ENCODE measurements at places on chromosomes 13 and 19.

GRCh38 chr19:52351512-52351911 lies 15.5 kb downstream of the ZNF610 start:
- no peak for DNase-seq

DNA sequence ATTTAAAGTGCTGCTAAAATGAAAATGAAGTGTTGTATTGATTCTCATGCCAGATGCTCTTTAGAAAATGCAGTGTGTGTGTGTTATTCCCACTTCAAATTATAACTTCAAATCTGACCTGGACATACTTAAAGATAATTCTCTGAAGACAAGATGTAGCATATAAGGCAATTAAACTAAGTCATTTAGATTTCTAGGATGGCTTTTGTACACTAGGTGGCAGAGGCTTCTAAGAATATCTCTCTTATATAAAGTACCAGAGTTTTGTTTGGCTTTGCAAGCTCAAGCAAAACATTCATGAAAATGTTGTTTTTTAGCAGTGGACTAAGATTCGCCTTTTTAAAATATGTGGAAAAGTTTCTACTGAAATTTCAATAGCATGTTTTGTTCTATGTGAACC lies 407.2 kb downstream of the GPC5 start:
- DNase-seq, result no peak

DNA sequence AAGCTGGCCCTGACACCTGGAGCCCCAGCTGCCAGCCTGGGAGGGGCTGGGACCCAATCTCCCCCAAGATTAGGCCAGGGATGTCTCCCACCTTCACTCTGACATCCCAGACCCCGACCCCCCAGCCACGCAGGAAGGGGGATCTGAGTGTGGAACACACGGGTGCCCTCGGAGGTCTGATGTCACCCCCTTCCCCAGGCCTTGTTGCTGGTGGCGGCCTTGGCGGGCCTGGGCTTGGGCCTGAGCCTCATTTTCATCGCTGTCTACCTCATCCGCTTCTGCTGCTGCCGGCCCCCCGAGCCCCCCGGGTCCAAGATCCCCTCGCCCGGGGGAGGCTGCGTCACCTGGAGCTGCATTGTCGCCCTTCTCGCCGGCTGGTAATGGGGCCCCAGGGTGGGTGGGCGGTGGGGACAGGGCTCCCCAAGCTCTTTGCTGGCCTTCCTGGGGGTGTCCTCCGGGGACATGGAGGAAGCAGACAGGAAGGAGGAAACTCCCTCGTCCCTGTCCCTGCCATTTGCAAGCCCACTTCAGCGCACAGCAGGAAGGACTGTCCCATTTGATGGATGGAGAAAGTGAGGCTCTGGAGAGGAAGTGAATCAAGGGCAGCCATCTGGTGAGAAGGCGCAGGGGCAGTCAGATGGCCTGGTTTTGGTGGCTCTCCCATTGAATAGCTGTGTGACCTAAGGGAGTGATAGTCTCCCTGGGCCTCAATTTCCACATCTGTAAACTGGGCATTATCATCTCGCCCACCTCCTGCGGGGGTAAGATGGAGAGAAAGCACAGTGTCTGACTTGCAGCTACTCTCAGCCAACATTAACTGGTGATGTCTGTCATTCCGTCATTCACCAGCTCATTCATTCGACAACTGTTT lies 3.9 kb downstream of the TTYH1 start:
- no peak for DNase-seq

DNA sequence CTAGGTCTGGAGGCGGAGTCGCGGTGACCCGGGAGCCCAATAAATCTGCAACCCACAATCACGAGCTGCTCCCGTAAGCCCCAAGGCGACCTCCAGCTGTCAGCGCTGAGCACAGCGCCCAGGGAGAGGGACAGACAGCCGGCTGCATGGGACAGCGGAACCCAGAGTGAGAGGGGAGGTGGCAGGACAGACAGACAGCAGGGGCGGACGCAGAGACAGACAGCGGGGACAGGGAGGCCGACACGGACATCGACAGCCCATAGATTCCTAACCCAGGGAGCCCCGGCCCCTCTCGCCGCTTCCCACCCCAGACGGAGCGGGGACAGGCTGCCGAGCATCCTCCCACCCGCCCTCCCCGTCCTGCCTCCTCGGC lies at the start of gene SLC5A5:
Gene SLC5A5 (plus strand): TSS at position 68 of the 373 bp plus-strand sequence. CDS start 375 bp downstream, outside the sequence.
- DNase-seq, result no peak

DNA sequence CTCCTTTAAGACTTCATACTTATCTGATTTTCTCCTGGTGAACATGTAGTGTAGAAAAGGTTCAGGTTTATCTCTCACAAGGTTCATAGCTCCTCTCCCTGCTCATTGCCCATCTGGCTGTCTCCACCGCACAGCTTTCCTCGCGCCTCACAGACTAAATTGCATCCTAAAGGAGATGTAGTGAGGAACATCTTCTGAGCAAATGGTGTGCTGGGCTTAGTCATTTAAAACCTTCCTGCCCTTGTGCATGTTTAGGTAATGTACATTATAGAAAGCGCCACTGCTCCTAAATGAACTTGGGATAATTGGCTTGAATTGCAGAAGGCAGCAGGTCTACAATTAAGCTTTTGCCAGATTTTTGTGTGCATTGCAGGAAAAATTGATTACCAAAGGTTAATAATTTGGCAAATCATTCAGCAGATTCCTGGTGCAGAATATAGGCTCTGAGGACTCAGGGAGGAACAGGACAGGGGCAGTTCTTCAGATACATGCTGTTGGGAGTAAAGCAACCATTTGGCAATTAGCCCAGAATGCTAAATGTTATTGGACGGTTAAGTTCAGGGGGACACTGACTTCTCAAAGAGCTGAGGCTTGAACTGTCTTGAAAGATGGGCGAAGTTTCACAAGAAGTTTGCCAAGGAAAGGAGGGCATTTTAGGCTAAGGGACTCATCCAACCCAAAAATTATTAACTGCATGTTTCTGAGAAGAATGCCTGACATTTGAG lies 108.4 kb upstream of the CLDN10 start:
- no peak for DNase-seq

DNA sequence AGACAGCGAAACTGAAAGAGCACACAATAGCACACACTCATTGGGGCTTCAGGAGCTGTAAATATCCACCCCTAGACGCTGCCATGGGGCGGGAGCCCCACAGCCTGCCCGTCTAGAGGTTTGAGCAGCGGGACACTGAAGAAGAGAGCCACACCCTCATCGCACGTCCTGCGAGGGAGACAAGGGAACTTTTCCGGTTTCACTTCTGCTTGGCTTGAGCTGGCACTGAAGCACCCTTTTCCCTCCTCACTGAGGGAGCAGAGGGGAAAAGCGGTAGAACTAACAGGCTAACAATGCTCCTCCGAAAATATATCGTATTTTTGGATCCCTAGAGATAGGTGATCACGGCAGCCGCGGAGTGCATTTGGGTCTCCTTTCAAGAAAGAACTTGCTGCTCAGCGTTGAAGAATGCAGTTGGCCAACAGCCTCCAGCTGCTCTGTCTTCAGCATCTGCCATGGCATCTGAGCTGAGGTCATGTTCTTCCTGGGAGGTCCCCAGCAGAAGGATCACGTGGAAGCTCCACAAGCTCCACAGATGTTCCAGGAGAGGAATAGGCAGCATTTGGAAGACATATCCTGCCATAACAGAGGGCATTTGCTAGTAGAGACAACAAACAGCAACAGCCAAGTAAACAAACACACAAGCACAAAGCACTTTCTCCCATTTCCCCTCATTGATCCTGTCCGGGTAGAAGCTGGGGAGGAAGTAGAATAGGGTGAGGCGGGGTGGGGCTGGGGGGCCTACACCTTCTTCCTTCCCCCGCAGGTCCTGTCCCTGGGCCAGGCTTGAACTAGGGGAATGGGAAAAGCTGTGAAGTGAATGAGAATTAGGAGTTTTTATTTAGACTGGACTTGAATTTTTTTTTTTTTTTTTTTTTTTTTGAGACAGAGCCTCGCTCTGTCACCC lies 44.8 kb upstream of the ALOX5AP start:
- DNase-seq, result peak; percentile 97

Data from HCEC 1CT (cell line).